T-cell (primary cell): ENCODE measurements at places on chromosomes 4 and X.

- no peak for DNase-seq
These were observed 303.5 kb upstream of the GALNT7 start for GRCh38 chr4:172865103-172865502.

- no peak for DNase-seq
These were observed 153.6 kb downstream of the RBMX2 start for GRCh38 chrX:130555341-130555740.

GRCh38 chr4:89894649-89895550 lies at the start of gene MMRN1:
MMRN1 (plus strand) TSS chr4:89894854; CDS start chr4:89894972, 118 bp downstream.
- DNase-seq, result no peak

GRCh38 chr4:47624031-47624441 lies 139.0 kb downstream of the ATP10D start:
- DNase-seq, result no peak

- no peak for DNase-seq
These were observed 1.1 kb downstream of the MSL3 start for GRCh38 chrX:11759172-11759460.

DNA sequence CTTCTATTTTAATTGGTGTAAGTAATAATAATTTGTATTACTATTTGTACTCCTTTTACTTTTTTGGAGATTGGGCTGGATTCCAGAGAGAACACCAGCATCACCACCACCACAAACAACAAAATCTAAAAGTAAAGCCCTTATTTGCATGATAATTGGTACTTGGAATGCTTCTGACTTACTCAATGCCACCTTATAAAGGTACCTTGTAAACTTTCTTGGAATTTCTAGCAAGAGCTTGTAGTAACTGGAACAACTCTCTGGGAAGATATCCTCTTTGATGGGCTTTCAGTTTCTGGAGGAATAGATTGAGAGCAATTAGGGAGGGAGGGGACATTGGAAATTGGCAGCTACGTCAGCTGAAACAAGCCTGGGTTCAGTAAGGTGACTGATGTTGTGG lies 20.2 kb upstream of the PITX2 start:
- DNase-seq, result no peak

- no peak for DNase-seq
These were observed 3.5 kb downstream of the ZAR1 start for GRCh38 chr4:48493452-48494100.

- DNase-seq, result no peak
These were observed 93.2 kb upstream of the FAM47B start for GRCh38 chrX:34849371-34849770.

GRCh38 chrX:78375894-78376293 lies 48.5 kb upstream of the CYSLTR1 start:
- DNase-seq, result peak; percentile 10

GRCh38 chr4:6128221-6128850 lies 72.0 kb downstream of the JAKMIP1 start:
- DNase-seq, result no peak

GRCh38 chr4:25889589-25890503 lies 24.2 kb upstream of the SMIM20 start:
- DNase-seq, result no peak

GRCh38 chr4:82500435-82501153 lies 61.2 kb downstream of the TMEM150C start:
- no peak for DNase-seq

DNA sequence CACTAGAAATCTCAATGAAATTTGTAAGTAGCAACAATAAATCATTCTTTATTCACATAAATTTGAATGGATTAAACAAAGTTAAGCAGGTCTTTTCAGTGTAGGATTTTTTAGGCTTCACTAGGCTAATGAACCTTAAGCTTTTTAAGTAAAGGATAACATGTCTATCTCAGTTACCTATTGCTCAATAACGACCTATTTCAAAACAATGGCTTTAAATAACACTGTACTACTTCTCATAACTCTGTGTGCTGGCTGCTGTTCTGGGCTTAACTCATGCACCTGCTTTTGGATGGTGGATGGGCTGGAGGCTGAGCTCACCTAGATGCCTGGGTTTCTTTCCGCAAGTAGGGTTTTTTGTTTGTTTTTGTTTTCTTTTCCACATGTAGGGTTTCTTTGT lies 495.0 kb upstream of the SLIT2 start:
- no peak for DNase-seq

GRCh38 chr4:188444500-188444899 lies 305.3 kb downstream of the TRIML1 start:
- no peak for DNase-seq

DNA sequence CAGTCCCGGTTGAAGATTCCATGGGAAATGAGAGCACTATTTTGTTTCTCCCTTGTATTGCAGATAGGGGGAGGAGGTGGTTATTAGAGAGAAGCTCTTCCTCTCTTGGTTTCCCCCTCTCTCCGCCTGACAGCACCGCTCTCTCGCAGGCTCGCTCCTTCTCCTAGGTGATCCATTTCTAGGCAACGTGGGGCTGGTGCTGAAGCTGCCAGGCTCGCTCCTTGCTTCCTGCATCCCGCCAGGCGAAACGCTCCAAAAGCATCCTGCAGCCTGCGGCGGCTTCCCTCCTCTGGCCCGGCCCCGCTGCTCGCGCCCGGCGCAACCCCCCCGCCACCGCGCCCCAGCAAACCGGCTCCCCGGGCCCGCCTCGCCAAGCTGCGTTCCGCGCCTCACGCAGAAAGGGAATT lies at the start of gene GRID2:
Gene GRID2 (plus strand): TSS at position 346 of the 407 bp plus-strand sequence.
- no peak for DNase-seq

GRCh38 chrX:39750256-39750790 lies 347.4 kb downstream of the BCOR start:
- no peak for DNase-seq

GRCh38 chr4:82232891-82233290 lies 140.9 kb downstream of the HNRNPD start:
- no peak for DNase-seq

DNA sequence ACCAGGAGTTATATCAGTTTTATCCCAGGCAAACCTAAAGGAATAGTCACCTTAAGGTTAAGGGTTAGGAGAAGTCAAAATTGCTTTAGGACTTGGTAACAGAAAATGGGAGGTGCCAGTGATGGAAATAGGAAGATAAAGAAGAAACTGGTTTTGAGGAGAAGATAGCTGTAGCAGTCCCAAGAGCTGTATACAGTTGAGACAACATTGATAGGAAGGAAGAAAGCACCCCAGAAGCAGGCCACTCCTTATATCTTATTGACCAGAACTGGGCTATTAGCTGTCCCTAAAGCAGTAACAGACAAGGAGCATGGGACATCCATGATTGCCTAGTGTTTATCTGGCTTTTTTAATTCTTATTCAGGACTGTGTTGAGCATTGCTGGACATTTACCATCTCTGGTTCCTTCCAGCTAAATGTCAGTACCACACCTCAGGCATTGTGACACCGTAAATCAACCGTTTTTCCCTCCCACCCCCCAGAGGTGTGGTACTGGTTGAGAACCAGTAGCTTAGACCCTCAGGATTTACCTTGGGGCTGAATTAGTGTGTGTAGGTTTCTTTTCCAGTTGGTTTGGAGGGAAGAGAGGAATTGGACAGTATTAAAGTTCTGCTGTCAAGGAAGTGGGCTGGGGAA lies 2.0 kb upstream of the PGRMC2 start:
- DNase-seq, result no peak

GRCh38 chr4:150447356-150447755 lies 134.6 kb upstream of the MAB21L2 start:
- DNase-seq, result no peak

DNA sequence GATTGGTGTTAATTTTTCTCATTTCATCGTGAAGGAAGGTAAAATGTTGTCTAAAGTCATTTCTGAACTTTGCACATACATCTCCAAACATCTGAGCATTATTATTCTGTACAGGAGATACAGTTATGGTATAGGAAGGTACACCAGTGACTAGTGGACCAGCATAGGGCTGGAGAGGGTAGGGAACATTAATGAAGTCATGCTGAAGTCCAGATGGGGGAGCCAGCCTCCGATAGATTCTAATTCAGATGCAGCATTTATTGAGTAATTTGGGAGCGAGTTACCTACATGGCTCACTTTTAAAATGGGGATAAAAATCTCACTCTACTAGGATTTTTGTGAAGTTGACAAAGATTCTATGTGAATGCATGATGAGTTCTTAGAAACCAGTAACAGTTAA lies 34.9 kb downstream of the AMELX start:
- no peak for DNase-seq

- DNase-seq, result peak; percentile 5
These were observed 108.4 kb downstream of the DOCK11 start for GRCh38 chrX:118603981-118604380.

- DNase-seq, result no peak
These were observed 94.4 kb downstream of the SCD5 start for GRCh38 chr4:82704156-82704555.

DNA sequence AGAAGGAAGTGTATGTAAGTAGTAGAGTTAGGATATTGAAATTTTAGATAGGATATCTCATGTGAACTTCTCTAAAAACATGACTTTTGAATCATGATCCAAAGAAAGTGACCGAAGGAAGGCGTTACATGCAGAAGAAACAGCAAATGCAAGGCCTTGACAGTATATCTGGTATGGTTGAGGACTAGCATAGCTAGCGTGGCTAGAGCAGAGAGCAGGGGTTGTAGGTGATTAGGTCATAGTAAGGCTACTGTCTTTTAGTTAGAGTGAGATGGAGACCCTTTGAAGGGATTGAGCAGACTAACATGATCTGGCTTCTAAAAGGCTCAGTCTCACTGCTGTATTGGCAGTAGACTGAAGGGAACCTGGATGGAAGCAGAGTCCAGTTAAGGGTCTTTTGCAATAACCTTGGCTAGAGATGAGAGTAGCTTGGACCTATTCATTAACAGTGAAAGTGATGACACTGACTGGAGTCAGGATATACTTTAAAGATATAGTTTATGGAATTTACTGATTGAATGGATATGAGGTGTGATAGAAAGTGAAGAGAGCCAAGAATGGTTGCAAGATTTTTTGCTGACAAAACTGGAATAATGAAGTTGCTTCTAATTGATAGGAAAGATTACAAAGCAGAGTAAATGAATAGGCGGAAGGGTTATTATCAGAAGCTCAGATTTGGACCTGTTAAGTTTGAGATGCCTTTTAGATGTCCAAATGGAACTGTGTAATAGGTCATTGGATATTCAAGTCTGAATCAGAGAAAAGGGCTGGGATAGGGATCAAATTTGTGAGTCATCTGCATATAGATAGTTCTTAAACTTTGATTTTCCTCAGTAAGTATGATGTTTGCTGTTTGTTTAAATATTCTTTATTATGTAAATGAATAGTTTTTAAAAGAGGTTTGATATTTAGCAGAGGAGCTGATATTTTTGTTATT lies 59.8 kb downstream of the MRPL1 start:
- no peak for DNase-seq

GRCh38 chrX:142688256-142688655 lies 337.5 kb upstream of the SPANXN4 start:
- DNase-seq, result no peak

DNA sequence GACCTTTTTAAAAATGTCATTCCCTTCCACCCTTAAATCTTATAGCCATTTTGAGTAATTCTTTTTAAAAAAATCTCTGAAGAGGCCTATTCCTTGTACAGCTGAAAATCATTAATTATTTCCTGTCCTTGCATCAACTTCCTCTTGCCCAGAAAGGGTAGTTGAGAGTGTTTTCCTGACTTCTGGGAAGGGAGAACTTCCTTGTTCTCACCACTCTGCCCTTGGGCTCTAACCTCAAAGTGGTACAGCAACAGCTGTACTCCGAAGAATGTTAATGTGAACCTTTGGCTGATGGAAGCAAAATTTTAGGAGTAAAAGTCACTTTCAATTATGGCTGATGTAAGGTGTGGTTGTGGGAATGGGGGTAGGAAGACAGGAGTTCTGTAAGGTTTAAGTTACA lies 15.1 kb upstream of the FABP2 start:
- DNase-seq, result no peak

GRCh38 chr4:186628058-186628711 lies 72.8 kb upstream of the MTNR1A start:
- peak; percentile 53 for DNase-seq

DNA sequence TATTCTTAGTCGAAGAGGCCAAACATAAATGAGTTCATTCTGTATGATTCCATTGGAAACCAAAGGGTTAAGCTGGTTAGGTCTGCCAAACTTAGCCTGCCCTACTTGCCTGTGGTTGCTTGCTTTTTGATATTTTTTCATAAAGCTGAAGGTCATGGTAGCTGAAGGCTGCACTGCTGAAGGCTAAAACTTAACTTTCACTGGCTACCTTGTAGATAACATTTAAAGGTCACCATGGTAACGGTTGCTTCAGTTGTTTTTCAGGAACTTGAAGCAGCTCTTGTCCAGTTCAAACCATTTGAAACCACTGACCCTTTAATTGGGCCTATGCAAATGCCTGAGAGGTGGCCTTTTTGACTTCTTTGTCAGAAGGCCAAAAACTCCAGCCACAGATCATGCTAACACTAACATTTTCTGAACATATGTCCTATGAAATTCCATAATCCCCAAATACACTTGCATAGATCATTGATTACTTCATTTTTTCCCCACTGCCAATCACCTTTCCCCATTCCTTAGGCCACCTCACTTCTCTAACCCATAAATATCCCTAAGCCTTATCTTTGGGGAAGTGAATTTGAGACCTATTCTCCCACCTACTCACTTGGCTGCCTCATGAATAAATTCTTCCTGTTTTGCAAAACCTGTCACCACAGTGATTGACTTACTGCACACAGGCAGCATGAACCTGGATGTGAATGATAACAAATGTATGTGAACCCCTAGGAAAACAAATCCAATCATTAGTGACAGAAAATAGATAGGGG lies 10.7 kb upstream of the SMIM10L2A start:
- no peak for DNase-seq
